ENCODE measurements at places on chromosomes 16 and 17.

- DNase-seq = no peak
These were observed 1.0 kb upstream of the C16orf74 start for GRCh38 chr16:85751698-85752501.

GRCh38 chr17:29962656-29963055 is 21.2 kb downstream of the EFCAB5 start:
- no peak for DNase-seq

DNA sequence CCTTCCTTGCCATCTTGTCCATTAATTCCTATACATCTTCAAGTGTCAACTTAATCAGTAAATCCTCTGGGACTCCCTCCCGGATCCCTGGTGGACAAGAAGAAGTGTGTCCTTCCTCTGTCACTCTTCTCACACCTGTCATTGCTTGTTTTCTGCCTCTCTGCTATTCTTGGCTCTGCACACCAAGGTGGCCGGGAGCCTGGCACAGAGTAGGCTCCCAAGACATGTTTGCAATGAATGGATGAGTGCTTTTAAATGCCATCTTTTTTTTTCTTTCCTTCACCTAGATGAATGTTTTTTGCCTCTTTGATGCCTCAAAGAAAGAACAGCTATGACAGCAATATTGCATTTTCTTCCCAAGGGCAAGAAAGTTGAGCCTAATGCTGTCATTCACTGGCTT is 58.0 kb upstream of the CLEC18A start:
- no peak for DNase-seq

GRCh38 chr17:36545077-36545464 is 352 bp downstream of the GGNBP2 start:
- DNase-seq = no peak

GRCh38 chr16:2774161-2774891 is 2.8 kb downstream of the ELOB start:
- DNase-seq = no peak

DNA sequence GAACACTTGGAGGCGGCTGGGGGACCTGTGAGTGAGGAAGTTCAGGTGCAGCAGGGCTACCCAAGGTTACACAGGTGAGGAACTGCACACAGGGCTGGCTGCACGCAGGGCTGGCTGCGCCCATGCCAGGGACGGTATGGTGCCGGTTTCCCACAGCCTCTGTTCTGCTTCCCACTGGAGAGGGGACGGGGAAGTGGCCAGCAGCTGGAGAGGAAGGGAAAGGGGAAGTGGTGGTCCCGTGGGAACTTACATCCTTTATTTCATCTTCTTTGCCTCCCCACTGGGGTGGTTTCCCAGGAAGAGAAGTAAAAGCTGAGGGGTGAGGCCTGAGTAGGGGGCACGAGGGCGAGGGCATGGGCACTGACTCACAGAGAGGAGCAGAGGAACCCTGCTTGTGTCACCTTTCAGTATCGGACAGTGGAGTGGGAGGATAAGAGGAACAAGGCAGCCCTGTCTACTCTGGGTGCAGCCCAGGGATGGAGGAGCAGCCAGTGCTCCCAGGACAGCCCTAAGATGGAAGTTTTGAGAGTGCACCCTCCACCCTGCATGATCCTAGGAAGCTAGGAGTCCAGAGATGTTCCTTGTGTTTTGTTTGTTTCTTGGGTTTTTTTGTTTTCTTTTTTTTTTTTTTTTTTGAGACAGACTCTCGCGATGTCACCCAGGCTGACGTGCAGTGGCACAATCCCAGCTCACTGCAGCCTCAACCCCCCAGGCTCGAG is 25.5 kb upstream of the CDH1 start:
- DNase-seq = peak; percentile 20

- no peak for DNase-seq
These were observed 137.1 kb downstream of the TRIM37 start for GRCh38 chr17:58969612-58970011.

- DNase-seq = no peak
These were observed 158.5 kb downstream of the TANC2 start for GRCh38 chr17:63124536-63124935.

DNA sequence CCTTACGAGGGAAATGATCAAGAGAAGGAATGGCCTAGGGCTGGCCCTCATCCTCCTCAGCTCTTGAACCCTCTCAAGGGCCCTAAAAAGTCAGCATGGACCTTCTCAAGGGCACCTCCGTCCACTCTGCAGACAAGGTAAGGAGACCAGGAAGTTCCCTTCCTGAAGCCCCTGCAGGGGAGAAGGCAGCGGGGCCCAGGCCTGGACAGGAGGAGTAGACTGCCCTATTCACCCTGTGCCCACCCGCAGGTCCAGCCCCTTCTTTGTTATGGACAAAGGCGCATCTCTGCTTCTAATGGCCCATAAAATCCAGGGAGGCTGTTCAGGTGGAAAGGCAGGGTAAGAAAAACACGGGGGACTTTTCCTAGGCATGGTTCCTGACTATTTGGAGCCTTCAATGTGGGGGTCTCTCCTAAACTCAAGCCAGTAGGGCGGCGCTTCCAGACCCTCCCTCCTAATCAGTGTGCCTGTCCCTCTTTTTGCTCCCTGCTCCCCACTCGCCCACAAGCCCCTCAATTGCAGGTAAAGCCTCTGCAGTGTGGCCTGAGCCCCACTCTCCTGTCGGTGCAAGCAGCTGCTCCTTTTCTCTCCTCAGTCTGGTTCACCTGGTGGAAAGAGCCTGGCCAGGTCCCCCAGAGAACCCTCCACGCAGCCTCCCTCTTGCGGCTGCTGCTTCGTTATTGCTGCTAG is 28.2 kb downstream of the AXIN2 start:
- no peak for DNase-seq

GRCh38 chr16:79509211-79509631 is 91.3 kb downstream of the MAF start:
- DNase-seq = no peak

DNA sequence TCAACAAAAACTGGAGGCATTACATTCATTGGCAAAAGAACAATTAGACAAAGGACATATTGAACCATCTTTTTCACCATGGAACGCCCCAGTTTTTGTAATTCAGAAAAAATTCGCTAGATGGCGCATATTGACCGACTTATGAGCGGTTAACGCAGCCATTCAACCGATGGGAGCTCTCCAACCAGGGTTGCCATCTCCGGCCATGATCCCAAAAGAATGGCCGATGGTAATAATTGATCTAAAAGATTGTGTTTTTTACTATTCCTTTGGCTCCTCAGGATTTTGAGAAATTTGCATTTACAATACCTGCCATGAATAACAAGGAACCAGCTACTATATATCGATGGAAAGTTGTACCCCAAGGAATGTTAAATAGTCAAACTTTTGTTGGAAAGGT is 21.4 kb downstream of the ALOX15B start:
- peak; percentile 66 for DNase-seq

DNA sequence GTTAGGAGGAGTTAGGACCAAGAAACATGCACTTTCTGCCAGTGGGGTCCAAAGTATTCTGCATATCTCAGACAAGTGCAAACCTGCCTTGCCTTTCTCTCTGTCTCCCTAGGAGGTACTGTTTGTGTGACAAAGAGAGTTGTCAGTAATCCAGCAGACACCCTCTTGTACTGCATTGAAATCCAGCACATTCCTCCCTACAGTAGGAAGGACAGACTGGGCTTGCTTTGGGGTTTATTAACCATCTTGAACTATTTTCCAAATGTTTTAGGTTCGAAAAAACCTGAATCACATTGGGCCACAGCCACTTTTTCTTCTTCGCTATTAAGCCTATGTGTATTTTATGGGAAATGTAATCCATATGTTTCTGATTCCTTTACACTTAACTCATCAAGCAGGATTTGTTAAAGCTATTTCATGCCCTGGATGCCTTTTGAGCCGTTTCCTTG is 204.2 kb upstream of the KCNJ16 start:
- no peak for DNase-seq

GRCh38 chr17:40457964-40458791 is 14.9 kb downstream of the IGFBP4 start:
- no peak for DNase-seq

Measured in activated CD4-positive, alpha-beta T cell treated with anti-CD3 and anti-CD28 coated beads, Interleukin-2, amount 50 U/mL, for 48 hours (primary cell).